Activated CD4-positive, alpha-beta T cell treated with anti-CD3 and anti-CD28 coated beads, Interleukin-2, amount 50 U/mL, for 24 hours (primary cell): ENCODE measurements at places on chromosomes 6 and 20.

- no peak for DNase-seq
Measured at GRCh38 chr6:28580475-28580874, 54.8 kb downstream of the GPX5 start.

DNA sequence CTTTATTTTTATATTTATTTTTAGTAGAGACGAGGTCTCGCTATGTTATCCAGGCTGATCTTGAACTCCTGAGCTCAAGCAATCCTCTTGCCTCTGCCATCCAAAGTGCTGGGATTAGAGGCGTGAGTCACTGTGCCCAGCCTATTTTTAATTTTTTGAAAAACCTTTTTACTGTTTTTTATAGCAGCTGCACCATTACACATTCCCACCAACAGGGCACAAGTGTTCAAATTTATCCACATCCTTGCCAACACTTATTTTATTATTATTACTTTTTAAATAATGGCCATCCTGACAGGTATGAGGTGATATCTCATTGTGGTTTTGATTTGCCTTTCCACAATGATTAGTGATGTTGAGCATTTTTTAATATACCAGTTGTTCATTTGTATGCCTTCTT lies 42.5 kb downstream of the PACSIN1 start:
- DNase-seq: no peak

DNA sequence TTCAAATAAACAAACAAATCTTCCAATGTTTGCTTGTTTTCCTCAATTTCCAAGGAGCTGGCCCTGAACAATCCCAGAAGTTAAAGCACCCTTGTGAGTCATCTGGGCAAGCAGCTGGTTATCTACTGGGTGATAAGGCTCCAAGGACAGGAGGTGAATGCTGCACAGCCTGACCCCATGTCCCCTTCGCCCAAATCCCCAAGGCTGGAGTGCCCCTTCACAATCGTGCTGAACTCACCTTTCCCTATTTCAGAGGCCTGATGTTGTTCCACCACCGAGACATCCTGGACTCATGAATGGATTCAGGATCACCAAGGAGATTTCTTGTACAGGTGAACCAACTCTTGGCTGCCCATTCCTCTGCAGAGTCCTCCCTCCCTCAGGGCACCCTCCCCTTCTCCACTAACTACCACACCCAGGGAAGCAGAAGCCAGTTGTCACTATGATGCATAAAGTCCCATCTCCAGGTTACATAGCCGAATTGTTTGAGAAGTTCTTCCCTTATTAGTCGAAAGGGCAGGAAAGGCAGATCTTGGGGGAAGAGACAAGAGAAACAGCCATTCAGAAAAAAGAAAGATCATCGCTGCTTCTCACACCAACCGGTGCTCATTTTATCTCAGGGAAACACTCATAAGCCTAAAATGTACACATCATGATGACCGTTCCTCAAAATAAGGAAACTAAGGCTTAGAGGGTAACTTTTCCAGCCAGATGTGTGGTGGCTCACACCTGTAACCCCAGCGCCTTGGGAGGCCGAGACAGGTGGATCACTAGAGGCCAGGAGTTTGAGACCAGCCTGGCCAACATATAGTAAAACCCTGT lies 138.8 kb upstream of the RREB1 start:
- DNase-seq: no peak

DNA sequence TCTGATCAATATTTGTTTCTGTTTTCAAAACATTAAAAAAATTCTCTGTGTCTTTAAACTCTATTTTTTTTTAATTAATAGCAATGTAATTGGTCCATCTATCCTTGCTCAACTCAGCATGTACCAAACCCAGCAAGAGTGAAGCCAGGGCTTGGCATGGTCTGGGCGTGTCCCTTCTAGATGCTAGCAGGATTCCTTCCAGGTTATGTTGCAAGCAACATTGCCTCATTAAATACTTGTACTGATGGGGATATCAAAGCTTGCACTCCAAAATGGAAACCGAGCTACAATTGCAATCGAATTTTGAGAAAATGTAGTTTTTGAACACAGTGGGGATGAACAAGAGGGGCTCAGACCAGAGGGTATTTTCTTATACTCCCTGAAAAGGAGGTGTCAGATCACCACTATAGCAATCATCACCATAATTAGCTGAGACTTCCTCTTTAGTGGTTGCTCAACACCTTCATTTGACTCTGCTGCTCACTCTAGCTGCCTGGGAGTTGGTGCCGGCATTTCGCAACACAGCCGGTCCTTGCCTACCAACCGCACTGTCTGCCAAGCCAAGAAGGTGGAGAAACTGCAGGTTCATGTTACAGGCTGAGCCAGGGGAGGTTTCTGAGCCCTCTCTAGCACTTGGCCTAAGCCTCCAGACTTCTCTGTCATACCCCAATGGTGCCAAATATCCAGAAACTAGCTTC lies 67.8 kb upstream of the RALGAPA2 start:
- DNase-seq: no peak

GRCh38 chr20:10064611-10065010 lies 29.8 kb downstream of the ANKEF1 start:
- no peak for DNase-seq

GRCh38 chr20:3842348-3842930 lies 4.2 kb upstream of the MAVS start:
- DNase-seq: no peak

DNA sequence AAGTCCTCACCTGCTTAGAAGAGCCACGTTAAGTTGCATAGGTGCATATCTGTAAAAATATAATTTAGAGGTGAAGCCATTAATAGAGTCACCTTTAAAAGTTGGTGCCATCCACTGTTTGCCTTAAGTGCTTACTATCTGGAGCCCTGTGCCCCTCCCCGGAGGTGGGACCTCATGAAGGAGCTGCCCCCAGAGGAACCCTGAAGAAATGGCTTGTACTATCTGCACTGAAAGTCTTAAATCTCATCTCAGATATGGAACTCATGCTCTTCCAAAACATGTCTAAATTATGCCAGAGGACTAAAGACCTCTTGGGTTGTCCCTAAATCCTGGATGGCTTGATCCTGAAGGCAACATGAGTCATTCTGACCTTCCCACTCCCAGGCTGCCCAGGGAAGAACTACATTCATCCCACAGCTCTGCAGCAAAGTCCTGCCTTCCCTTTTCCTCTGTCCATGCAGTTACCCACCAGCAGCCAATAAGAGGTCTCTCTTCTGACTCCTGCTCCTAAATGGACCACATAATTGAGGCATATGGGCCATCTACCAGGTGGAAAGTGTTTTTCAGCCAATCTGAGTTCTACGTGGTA lies 85.3 kb downstream of the ASXL1 start:
- DNase-seq: no peak

DNA sequence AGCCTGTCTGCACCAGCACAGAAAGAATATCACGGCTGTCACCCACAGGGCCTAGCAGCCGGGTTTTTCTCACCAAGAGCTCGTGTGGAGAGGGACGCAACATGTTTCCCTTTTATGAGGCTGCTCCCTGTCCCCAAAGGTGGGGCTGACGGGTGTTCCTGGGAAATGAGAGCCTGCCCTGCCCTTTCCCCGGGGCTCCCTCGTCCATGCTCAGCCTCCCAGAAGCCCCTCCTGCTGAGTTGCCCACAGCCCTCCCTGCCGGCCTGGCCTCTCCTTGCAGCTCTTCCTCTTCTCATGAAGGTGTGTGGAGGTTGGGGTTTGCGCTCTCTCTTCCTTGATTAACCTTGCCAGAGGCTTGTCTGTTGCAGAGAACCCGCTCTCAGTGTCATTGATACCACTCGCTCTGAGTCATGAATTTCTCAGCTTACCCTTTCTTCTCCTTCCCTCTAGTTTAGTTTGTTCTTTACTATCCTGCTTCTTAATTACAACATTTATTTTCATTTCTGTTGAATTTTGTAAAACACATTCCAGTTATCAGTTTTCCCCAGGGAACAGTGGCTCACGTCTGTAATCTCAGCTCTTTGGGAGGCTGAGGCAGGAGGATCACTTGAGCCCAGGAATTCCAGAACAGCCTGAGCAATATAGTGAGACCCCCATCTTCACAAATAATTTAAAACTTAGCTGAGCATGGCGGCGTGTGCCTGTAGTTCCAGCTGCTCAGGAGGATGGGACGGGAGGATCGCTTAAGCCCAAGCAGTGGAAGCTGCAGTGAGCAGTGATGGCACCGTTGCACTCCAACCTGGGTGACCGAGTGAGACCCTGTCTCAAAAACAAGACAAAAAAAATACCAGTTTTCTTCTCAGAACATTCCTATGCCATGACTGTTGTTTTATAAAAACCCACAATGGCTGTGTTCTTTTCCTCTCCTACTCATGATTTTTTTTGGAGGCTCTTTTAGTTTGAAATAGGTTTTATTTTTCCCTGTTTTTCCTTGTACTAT lies 103.8 kb downstream of the TMEM242 start:
- DNase-seq: no peak

DNA sequence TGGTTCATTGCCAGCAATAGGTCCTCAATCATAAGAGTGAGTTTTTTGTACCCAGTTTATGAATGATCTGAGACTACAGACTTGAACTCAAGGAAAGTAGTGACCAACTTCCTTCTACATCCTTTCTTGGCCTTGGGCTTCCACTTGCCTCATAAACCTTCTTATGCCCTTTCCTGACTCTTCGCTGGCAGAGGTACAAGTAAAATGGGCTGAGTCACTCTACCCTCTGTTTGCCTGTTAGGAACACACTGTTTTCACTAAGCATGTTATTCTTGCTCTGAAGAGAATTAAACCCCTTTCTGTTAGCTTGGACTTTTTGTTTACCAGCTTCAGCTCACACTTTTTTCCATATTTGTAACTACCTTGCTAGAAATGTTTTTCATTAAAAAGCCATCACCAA lies 74.4 kb downstream of the PKHD1 start:
- no peak for DNase-seq
